ENCODE measurements at places on chromosomes 3 and 15.

DNA sequence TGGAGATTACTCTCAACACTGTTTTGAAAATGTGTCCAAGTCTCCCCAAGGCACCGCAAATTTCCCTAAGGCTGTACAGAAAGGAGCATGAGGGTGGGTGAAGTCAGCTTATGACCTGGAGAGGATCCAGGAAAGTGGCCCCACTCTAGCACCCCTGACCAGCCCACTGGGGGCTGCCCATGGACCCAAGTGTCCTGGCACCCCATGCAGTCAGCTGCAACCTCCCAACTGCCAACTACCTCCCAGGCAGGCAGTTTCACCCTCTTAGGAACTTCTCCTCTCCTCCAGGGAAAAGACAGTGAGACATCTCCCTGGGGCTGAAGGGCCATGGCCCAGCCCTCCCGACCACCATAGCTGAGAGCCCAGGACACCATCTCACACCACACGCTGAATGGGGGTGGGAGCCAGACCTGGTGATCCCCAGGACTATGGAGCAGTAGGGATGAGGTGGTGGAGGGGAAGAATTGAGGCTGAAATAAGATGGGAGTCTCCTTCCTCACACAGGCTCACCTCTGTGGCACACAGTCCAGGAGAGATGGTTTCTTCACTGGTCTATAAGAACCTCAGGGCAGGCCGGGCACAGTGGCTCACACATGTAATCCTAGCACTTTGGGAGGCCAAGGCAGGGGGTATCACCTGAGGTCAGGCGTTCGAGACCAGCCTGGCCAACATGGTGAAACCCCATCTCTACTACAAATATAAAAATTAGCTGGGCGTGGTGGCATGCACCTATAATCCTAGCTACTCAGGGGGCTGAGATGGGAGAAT is 104.4 kb downstream of the DAPK2 start:
- DNase-seq: no peak

DNA sequence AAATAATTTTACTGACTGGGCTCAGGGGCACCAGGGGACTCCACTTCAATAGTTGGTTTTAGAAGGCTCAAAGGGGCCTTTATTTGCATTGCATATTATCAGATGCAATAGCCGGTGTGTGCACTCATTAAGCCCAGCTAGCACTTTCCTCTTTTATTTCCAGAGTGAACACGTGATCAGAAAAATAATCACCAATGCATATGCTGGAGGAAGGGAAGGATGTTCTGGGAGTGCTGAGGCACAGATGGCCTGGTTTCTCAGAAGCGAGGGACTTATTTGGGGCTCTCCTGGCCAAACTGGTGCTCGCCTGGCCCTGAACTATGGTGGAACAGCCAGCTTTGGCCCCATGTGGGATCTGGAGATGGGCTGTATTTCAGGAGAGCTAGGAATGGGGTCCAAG is 60.4 kb upstream of the SEC13 start:
- no peak for DNase-seq

DNA sequence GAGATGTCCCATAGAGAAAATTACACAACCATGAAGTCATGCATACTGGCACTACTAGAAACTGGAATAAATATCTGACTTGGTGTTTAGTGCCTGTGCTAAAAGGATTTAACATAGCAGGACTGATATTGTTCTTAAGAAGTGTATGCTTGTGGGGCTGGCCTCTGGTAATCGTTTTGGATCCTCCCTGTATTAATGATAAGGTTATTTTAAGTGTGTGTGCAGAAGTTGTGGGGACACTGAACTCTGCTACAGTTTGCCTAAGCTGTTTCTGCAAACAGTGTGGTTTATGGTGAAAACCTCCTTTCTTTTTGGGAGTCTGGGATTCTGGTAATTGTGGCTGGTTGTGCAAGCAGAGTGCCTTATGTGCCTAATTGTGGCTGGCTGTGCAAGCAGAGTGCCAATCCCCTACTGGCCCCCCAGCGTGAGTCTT is 120.8 kb downstream of the CLASP2 start:
- no peak for DNase-seq

GRCh38 chr3:9675736-9676290 is 26.5 kb downstream of the MTMR14 start:
- DNase-seq: no peak

GRCh38 chr3:124877674-124878073 is 9.5 kb downstream of the ITGB5 start:
- no peak for DNase-seq

DNA sequence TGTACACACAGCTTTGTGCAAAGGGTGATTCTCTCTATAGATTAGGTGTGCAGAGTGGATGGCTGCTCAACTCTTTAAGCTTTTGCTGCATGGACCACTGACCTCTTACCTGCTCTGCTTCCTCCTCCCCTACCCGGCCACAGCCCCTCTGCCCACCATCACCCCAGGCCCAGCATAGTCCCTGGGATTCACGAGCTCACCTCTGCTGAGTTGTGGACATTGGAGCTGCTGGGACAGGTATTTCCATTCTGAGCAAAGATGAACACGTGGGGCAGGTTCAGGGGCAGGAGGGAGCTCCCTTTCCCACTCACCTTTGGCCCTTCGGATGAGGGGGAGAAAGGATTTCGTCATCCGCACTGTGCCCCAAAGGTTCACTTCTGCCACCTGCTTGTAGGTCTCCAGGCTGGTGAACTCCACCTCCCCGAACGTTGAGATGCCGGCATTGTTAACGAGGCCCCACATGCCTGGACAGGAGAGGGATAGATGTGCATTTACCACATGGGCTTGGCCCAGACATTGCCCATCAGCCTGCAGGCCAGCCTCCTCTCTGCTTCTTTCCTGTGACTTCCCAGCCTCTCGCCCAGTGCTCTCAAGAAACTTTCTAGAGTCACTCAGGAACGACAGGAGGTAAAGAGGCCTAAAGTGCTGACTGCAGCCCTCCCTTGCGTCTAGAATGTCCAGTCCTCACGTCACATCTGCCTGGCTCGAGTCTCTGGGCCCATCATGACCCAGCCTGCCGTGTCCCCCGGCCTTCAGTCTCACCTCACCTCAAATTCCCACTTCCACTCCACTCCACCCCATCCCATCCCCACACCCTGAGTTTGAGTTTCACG is 41.6 kb downstream of the BDH1 start:
- DNase-seq: no peak

GRCh38 chr3:192906940-192907339 is 10.7 kb downstream of the MB21D2 start:
- DNase-seq: no peak

GRCh38 chr3:122932251-122932967 is 95.2 kb downstream of the SEMA5B start:
- no peak for DNase-seq

- DNase-seq: no peak
Observed at GRCh38 chr15:66650433-66650832, 51.6 kb upstream of the SMAD6 start.

DNA sequence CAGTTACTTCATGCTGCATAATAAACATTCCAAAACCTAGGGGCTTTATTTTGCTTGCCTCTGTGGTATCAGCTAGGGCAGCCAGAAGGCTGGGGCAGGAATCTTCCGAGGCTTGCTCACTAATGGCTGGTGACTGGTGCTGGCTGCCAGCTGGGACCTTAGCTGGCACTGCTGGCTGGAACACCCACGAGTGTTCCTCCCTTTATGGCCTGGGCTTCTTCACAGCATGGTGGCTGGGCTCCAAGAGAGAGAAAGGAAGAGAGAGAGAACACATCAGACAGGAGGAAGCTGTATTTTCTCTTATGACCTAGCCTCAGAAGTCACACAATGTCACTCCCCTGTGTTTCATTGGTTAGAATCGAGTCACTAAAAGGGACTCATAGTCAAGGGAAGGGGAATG is 23.9 kb upstream of the CDCP1 start:
- no peak for DNase-seq

DNA sequence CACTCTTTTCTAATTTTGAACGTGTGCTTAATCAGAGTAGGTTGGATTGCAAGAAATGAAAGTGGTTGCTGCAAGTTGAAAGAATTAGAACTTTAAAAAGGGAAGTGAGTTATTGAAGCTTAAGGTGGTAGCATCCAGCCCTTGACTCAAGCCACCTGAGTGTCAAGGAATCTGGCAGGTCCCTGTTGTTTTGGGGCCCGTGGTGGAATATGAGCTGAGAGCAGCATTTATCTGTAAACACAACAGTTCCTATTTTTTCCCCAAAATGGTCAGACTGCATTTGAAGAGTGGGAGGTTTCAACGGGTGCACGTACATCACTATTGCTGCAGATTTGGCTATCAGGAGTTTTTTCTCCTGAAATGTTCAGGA is 1.7 kb downstream of the ITPR1 start:
- DNase-seq: no peak

Data from fibroblast of skin of left biceps (primary cell).